ENCODE measurements at places on chromosomes 2 and 18.

GRCh38 chr2:64273524-64274398 is 129.5 kb upstream of the PELI1 start:
- DNase-seq = no peak

DNA sequence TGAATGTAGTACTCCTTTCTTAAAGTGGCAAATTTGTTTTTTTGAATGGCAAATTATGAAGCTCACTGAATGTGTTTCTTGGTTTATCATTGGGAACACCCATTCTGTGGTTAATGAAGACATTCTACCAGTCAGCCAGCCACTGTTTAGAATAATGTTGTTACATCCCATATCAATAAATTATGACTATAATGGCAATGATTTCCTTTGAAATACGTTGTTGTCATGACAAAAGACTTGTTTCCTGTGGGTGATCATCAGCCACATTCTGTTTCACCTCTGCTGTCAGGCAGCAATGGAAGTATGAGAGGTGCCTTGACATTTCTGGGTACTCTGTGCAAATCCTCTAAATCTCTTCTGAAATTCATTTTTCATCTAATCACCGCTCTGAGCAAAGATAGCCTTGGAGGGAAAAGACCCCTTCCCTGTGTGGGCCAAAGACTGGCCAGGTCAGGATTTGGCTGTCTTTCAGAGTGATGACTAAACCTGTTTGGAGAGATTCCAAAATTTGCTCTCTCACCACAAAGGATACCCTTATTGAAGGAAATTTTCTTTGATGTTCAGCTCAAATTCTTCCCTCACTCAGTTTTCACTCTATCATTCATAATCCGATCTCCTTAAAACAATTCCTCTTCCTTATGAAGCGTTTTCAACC is 869.2 kb downstream of the BCL11A start:
- no peak for DNase-seq

- DNase-seq = no peak
These were observed 36.4 kb downstream of the PXDN start for GRCh38 chr2:1707771-1708418.

DNA sequence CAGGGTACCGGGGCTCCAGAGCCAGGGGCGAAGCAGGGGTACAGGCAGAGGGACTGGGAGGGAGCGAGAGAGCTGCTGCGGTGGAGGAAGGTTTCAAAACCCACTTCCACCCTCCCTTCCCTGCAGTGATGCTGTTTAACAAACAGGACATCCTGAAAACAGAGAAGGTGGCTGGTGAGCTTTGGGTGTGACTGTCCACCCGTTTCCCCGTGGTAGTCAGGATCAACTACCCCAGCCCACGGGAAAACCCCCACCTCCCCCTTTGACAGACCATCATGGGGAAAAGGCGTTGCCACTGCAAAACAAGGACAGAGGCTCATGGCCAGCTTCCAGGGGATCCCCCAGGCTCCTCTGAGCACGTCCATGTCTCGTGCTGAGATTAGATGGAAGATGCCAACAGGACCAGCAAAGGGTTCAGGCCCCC is 12.9 kb downstream of the TMEM185B start:
- DNase-seq = no peak

- DNase-seq = no peak
These were observed at the start of gene ZAP70 for GRCh38 chr2:97713296-97714083. TSS of gene ZAP70 (plus strand) at chr2:97713576. CDS start at chr2:97724037, 10,461 bp downstream.

DNA sequence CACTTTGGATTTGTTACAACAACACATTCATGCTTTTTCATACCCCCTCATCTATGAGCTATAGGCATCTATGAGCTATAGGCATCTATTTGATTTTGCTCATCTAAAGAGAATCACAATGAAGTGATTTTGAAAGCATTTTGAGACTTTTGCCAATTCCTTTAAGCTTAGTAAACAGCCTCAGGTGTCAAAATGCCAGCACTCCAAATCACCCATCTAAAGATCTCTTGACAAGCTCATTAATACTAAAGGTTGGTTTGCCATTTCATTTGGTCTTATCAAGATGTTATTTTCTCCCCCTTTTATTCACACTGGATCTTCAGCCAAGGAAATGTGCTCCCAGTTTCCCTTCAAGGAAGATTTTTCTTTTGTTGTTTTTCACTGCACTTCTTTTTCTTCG is 110.7 kb upstream of the TLK1 start:
- no peak for DNase-seq

DNA sequence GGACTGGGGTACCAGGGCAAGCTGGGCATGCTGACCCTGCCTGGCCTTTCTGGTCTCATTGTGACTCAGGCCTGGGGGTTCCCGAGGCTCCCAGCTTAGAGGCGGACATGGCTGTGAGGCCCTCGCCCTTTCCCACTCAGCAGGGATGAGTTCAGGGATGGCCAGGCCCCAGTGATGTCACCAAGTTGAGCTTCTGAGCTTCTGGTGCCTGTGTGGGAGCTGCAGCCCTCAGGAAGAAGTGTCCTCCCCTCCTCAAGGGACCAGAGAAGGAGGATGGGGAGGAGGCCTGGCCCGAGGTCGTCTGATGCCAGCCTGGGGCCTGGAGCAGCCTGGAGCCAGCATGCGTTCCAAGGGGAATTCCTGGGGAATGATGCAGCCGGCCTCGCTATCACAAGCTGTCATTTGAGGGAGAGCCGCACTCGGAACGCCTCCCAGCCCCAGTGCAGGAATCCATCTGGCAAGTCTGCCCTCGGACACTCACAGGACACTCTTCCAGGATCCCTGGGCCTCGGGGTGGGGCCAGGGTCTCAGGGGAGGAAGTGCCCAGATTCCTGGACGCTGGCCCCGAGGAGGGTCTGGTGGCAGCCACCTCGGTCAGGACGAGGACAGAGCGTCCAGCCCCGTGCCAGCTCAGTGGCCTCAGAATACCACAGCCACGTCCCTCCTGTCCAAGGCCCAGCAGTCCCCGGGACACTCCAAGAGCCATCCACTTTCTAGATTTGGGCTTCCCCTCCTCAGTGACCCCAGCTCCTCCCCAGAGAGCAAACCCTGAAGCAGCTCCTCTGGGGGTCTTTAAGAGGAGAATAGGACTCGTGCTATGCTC is 61.2 kb upstream of the GPC1 start:
- DNase-seq = no peak

DNA sequence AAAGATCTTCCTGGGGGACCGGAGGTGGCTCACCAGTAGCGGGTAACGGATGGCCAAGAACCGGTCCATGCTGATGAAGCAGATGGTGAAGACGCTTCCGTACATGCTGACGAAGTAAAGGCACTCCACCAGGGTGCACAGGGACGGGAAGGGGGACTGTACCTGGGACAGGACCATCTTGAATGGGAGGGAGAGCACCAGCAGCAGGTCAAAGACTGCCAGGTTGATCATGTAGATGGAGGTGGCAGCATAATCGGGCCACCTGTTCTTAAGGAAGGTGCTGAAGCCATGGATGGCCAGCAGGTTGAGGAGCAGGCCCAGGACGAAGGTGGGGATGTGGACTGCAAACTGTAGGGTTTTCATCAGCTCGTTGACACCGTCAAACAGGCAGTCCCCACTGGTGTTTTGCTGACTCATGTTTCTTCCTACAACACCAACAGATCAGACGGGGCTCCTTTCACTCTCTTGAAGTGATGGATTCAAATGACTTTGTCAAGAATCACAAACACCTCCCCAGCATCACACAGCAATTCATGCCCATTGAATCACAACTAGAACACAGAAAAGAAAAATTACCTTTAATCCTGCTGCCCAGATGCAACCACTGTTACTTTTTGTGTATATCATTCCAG is 14.4 kb downstream of the GPR55 start:
- DNase-seq = no peak
